Kasumi-1 (cell line): ENCODE measurements at places on chromosomes 12 and 14.

GRCh38 chr12:46456356-46457334, 84.1 kb upstream of the SLC38A2 start:
- no peak for DNase-seq

DNA sequence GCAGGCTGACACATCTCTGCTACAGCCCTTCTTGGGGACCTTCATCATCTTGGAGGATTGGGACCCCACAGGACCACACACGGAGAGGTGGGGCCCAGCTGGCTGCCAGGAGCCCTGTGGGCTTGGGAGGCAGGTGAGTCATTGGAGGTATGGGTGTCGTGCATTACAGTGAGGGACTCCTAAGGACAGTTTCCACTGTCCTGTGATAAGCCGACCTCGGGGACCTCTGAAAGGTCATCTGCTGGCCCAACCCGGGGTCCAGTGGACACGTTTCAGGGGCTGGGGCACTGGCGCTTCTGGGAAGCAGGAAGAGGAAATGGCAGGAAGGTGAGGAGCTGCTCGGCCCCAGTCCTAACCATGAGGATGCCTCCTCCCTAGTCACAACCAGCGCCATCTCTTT, 238.0 kb downstream of the BCL11B start:
- no peak for DNase-seq

GRCh38 chr12:69991690-69992288, 166.8 kb downstream of the MYRFL start:
- DNase-seq: no peak

DNA sequence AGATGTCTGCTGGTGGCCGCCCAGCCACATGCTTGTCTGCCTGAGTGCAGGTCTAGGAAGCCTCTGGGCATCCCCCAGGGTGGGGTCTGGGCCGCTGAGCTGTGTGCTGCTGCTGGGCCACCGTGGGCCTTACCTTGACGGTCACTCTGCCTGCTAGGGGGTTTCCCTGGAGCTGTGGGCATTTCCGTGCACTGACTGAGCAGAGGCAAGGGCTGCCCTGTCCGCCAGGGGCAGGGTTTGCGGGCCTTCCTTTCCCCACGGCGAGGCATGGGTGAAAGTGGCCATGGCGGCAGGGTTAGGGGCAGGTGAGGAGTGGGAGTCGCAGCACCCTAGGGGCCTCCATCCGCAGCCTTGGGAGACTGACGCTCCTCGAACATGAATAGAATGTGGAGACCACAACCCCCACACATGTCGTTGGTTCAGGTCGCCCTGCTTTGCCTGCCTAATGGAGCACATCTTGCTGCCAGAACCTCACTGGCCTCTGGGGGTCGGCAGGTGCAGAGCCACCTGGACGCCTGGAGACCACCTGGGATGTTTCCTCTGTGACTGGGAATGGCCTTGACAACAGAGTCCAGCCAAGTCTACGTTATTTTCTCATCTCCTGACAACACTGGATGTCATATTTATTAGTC, 2.5 kb downstream of the ZBTB42 start:
- no peak for DNase-seq

- DNase-seq: no peak
These were observed 33.6 kb upstream of the WNK1 start for GRCh38 chr12:718756-719102.

GRCh38 chr12:117042862-117043261, 56.4 kb downstream of the TESC start:
- DNase-seq: no peak

DNA sequence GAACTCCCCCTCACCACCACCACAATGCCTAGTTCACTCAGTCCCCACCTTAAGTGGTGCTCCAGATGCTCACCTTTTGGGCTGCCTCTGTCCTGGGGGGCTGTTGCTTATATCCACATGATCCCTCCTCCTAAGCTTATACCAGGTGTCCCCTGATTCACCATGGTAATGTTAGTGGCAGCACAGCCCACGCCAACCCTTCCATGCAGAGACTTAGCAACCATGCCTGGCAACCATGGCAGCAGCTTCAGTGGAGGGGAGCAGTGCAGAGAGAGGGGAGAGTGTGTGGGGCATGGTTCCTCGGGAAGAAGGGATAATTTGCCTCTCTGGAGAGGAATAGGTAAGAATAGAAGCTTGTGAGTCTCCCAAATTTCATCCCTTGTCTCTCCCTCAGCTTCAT, 1.2 kb upstream of the DDN start:
- DNase-seq: no peak

DNA sequence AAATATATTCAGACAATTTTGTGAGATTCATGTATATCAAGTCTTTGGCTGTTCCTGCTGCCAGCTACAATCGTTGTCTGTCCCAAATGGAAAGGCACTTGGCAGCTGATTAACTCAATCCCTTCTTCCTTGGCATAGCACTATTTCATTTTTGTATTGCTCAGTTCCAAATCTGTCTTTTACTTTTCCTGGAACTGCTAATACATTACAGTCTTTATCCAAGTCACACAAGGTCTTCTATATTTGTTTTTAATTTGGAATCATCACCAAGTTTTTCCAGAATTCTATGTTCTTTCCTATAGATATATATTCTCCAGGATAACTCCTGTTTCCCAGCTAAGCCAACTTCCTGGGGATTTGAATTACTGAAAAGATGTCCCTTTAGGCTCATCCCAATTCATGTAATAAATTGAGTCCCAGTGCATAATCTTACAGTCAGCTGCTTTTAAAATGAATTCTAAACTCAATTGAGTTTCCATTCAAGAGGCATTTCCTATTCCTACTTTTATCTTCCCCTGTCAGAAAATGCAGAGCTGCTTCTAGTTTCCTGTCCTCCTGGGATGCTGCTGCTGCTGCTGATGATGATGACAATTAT, 45.9 kb downstream of the DYRK2 start:
- no peak for DNase-seq

DNA sequence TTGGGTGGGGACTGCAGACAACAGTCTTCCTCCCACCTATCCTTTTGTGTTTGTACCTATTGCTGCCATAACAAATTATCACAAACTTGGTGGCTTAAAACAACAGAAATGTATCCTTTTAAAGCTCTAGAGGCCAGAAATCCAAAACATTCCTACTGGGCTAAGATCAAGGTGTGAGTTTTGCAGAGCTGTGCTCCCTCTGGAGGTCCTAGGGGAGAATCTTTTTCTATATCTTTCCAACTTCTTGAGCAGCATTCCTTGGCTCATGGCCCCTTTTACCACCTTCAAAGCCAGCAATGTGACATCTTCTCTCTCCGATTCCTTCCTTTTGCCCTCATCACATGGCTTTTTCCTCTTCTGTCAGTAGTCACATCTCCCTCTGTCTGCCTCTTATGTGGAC, 190.6 kb downstream of the TTC8 start:
- no peak for DNase-seq

DNA sequence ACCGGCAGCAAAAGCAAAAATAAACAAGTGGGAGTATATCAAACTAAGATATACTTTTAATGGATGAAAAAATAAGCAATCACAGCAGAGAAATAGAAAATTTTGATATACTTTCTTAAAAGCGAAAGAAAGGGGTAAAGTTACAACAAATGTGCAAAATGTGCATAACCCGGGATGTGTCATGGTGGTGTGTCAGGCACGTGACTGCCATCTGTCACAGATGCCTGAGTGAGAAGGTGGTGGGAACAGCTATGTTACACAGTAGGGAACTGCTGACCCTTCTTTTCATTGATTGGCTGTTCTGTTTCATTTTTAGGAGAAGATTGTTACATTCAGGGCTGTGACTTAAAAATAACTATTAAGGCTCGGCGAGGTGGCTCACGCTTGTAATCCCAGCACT, 168.1 kb upstream of the PELI2 start:
- no peak for DNase-seq

DNA sequence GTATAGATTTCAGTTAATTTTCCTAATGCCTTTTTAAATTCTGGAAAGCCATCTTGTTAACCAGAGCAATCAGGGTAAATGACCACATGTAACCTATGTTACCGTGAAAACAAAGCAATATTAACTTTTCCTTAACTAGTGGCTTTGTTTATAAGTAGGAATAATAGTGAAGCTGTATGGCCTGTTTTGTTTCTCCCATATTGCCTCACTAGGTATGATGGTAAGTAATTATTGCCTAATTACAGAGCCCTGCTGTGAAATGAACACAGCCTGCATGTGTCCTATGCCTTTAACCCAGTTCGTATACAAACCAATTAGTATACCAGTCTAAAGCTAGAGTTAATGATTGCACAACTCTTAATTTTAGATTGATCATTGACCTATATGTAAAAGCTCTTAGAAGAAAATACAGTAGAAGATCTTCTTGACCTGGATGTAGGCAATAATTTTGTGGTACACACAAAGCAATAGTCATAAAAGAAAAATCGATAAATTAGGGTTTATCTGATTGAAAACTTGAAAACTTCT, 249.9 kb downstream of the CCDC91 start:
- DNase-seq: no peak

- DNase-seq: no peak
These were observed 287.0 kb downstream of the RERGL start for GRCh38 chr12:17802657-17803641.

- DNase-seq: no peak
These were observed 93.0 kb downstream of the IPO8 start for GRCh38 chr12:30602678-30603077.

DNA sequence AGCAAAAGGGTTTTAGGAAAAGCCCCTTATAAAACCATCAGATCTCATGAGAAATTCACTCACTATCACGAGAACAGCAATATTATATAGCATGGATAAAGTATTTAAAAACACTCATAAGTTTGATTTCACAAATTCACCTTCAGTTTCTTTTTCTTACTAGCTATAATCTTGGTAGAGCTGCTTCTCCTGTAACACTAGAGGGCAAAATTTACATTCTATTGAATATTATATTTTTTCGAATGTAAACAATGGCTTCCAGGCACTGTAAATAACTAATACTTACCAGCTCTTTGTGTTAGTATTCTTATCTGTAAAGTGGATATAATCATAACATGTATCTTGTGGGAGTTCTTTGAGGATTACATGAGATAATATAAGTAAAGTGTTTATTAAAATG, 259.6 kb downstream of the CCER1 start:
- DNase-seq: no peak

DNA sequence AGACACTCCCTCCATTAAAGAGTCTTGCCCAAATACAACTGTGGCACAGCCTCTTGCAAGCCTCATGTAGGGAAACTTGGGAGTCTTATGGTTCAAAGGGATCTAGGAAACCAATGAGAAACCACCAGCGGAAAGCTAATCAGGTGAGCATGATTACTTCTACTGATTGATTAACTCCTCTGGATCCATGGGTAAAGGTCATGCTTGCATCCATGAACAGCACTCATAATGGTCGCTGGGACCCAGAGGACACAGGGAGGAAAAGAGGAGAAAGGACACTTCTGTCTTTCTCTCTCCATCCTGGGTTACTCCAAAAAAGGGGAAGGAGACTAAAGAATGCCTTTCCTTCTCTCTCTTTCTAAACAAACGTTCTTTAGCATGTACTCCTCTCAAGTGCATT, 1397.2 kb downstream of the LRFN5 start:
- DNase-seq: no peak

DNA sequence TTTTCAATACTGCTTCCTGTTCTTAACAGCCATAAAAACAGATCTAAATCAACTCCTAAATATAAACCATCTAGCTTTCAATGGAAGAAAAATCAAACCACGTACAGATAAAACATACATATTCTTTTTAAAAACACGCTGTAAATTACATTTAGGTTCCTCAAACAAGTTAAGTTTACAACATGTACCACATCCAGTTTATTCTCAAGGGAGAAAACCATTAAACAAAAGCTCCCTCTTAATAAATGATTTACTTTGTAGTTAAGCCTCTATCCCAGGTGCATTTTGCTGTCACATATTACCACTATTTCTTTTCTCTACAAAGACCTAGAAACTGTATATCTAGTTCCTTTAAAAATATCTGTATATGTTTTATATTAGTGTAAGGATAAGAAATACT, 3.1 kb downstream of the NUMB start:
- no peak for DNase-seq

DNA sequence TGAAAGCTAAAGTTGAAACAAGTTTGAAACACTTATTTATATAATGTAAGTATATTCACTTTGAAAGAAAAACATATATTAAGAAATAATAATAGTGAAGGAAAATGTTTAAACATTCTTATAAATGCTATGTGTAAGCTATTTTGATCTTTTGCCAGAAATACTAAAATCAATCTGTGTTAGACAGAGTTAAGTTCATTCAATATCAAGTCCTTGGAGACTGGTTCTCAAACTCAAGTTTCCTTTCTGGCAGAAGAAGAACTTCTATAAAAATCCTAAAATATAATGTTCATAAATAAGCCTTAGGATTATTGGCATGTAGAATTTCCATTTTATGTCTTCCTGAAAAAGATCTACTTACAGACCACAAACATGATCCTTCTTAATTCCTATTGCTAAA, 45.3 kb downstream of the TAOK3 start:
- DNase-seq: no peak

GRCh38 chr12:29517264-29517663, 19.8 kb upstream of the OVCH1 start:
- no peak for DNase-seq

- DNase-seq: no peak
These were observed 78.6 kb downstream of the IFNG-AS1 start for GRCh38 chr12:68067762-68068376.

DNA sequence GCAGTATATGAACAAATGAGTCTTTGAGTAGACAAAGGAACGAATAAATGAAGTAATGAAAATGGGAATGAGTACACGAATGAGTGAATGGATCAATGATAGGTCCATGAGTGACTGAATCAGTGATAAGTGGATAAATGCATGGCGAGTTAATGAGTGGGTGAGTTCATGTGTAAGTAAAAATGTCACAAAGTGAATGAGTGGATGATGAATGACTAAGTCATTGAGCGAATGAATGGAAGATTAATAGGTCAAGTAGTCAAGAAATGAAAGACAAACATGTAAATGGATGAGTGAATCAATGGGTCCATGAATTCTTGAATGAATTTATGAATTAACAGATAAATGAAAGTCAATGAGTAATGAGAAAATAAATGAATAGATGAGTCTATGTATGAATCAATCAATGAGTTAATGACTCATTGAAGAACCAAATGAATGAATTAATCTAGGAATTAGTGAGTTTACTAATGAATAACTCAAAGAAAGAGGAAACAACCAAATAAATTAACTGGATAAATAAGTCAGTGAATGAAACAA, 97.3 kb upstream of the RTL1 start:
- no peak for DNase-seq

GRCh38 chr14:98136012-98136789, 1135.8 kb downstream of the BCL11B start:
- DNase-seq: no peak

GRCh38 chr12:130137040-130138018, 24.9 kb upstream of the FZD10 start:
- no peak for DNase-seq

GRCh38 chr12:62655666-62656151, 189.1 kb downstream of the MON2 start:
- no peak for DNase-seq
